ENCODE measurements at places on chromosomes 7 and 10.

DNA sequence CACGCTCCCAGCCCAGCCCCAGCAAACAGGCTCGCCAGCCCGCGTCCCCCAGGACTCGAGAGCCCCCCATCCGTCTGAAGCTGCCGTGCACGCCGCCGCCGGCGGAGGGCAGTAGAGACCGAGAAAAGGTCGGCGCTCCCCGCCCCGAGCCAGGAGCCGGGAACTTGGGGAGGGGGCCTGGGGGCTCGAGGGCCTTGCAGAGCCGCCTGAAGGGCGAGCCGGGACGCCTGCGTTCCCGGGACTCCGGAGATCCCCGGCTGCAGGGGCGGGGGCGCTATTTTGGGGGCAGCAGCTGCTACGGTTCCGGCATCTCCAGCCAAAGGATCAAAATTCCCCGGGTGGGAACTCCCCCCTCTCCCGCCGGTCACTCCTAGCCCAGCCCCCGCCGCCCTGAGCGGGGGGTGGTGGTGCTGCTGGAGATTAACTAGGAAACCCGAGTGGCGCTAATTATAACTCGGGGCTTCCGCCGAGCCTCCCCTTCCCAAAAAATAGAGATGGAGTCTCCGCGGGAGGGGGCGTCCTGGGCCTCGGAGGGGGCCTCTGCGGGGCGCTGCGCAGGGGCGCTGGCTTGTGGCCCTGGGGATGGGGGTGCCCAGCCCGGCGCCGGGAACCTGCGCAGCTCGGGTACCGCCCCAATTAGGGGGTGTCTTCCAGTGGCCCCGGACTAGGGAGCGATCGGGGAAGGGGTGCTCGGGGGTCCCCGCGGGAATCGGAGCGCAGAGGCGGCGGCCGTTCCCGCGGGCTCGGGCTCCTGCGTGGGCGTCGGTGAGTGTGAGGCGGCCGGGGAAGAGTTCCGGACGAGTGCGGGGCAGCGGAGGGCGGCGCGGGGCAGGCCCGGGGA, 608 bp downstream of the ACHE start:
- peak; percentile 84 for DNase-seq

DNA sequence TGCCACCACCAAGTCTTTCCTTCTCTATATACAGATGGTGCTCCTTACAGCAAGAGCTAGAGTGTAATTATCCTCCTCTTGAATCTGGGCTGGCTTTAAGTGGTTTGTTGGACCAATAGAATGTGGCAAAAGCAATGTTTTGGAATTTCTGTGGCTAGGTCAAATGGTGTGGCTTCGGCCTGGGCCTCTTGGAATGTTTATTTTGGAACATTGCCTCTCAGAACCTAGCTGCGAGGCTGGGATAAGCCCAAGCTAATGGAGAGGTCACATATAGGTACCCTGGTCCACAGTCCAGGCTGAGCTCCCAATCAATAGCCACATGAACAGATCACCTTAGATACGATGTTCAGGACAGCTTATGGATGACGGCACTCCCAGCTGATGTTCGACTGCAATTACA, 556.7 kb downstream of the TYW1 start:
- no peak for DNase-seq

GRCh38 chr7:98930921-98931320, 52.6 kb downstream of the TRRAP start:
- DNase-seq, result no peak

DNA sequence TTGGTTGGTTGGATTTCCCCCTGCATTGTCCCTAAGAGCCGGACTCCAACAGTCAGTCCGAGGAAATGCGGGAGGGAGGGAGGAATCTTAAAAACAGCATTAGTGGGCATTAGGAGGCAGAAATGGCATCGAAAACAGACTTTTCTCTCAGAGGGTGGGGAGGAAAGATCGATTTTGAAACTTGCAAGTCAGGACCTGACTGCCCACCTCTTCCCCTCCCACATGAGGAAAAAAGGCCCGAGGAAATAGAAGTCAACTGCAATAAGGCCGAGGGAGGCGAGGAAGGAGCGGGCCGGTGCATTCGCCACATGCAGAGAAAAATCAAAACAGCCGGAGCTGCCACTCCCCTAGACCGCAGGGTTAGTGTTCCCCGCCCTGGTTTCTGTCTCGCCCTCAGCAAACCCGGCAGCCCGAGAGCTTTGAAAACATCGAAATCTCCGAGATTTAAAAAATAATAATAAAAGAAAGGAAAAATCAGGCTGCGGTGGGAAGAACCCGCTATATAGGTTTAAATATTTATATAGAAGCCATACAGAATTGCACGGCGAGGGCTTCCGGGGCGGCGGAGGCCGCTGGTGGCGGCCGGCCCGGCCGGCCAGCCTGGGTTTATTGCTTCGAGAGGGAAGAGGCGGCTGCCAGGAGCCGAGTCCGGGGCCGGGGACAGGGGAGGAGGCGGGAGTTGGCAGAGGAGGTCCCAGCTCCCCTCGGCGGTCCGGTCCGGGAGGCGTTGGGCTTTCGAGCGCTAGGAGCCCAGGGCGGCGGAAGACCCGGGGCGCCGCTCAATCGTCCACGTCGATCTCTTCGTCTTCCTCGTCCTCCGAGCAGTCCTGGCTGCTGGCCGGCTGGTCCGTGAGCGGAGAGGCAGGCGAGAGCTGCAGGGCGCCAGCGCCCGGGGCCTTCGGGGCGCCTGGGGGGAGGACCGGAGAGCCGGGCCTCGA, 2.5 kb downstream of the LBX1 start:
- DNase-seq, result no peak

- DNase-seq, result no peak
Observed at GRCh38 chr7:157966490-157966889, 621.1 kb downstream of the PTPRN2 start.

GRCh38 chr7:14855033-14855794, 47.3 kb downstream of the DGKB start:
- no peak for DNase-seq

DNA sequence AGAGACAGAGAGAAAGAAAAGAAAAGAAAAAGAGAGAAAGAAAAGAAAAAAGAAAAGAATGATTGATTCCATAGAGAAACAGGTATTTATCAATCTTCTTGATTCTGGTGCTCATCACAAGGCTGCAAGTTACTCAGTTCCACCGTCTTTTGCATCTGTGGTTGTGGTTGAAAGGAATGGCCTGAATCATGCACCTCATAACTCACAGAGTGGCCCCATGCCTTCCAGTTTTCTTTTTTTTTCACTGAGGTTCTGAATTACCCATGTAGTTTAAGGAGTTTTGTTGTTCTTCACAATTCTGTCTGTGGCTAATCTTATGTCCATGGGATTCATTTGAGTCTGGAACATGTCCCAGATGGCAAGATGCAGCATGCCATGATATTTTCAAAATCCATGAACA, 156.0 kb downstream of the ZNF33B start:
- DNase-seq, result no peak

GRCh38 chr7:94056796-94057207, 52.6 kb upstream of the BET1 start:
- no peak for DNase-seq

GRCh38 chr7:143337216-143337615, 21.3 kb downstream of the CLCN1 start:
- DNase-seq, result no peak

GRCh38 chr7:74051629-74052410, 23.8 kb downstream of the ELN start:
- no peak for DNase-seq

DNA sequence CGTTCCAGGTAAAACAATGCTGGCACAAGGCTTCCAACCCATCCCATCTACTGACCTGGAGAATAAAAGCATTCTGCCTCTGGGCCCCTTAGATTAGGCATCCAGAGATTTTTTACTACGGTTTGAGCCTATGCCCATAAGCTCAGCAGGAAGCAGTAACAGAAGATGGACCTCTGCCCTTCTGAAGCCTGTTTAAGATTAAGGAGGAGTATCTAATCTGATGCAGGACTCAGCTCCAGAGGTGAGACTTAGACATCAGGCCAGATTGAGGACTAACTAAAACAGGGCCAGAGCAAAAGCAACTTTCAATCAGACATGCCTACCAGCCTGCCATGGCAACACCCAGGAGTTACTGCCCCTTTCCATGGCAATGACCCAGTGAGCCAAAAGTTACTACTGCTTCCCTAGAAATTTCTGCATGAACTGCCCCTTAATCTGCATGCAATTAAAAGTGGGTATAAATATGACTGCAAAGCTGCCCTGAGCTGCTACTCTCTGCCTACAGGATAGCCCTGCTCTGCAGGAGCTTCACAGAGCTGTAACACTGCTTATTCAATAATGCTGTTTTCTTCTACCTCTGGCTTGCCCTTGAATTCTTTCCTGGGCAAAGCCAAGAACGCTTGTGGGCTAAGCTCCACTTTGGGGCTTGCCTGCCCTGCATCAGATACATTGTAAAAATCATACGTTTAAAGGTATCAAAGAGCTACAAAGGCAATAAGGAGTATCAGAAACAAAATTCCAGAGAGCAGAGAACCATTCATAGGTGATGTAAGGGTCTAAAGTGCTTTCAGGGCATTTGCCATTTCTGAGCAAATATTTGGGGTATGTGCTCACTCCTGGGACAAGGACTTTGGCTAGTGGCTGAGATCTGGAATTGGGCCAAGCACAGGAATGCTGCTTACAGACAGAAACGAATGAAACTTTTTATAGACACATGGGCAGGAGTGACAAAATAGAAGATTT, 25.0 kb upstream of the CNNM1 start:
- DNase-seq, result no peak

DNA sequence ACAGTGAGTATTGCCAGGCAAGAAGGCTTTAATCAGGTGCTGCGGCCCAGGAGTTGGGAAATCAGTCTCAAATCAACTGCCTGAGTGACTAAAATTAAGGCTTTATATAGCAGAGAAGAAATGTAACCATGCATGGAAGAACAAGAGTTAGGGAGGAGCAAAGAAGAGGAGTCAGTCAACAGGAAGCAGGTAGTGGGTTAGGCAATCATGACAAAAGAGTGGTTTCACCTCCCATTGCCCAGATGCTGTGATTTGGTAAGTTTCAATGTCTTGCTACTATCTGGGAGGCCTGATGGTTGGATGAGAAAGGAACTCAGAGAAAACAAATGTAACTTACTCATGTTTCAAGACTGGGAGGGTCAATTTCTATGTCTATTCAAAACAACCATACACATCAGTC, 998.3 kb downstream of the GATA3 start:
- DNase-seq, result no peak

DNA sequence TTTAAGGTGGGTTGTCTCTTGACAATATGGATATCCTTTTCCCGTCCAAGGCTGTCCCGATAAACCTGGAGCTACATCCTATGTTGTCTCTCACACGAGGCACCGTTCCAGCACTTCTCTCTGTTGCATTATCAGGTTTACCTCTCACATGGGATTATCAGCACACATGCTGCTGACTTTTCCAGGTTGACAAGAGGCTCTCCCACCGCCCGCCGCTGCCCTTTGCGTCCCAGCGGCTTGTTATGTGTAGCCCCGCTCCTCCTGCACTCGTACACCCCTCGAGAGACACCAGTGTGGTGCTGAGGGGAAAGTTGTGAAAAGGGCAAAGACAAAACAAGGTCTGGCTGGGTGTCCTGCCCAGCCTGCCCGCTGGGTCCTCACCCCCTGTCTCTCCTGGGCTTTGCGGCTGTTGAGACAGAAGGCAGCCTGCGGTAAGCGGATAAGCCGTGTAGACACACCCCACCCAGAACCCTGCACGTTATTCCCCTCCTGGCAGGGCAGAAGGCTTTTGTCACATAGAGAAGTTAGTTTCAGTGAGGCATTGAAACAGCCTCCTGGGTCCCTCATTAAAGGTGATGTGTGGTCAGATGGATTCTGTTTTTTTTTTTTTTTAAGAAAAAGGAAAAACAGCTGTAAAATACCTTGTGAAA, 38.7 kb downstream of the UBE3C start:
- no peak for DNase-seq

DNA sequence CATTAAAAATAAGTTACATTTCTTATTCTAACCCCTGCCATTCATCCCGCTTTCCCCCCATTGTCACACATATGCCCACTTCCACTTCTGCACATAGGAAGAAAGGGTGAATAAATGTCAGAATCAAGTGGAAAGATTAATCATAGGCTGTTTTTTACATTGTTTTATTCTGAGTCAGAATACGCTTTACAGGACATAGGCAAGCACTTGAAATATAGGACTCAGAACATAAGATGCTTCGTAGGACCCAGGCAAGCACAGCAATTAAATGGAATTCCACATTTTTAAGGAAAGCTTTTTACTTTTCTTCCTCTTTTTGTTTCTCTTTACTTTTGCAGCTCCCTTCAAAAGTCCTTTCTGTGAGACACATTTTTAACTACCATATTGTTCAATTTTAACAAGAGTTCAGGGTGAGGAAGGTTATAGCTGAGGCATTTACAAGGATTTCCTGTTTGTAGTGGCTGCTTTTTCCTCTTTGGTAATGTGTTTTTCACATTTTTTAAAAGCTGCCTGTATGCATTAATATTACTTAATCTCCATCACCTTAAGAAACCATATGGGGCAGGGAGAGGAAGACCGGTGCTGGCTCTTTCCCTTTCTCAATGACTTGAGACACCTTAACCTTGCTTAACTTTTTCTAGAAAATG, 130.0 kb downstream of the TES start:
- DNase-seq, result no peak

GRCh38 chr10:80171248-80171660, 34.1 kb downstream of the ANXA11 start:
- DNase-seq, result no peak

DNA sequence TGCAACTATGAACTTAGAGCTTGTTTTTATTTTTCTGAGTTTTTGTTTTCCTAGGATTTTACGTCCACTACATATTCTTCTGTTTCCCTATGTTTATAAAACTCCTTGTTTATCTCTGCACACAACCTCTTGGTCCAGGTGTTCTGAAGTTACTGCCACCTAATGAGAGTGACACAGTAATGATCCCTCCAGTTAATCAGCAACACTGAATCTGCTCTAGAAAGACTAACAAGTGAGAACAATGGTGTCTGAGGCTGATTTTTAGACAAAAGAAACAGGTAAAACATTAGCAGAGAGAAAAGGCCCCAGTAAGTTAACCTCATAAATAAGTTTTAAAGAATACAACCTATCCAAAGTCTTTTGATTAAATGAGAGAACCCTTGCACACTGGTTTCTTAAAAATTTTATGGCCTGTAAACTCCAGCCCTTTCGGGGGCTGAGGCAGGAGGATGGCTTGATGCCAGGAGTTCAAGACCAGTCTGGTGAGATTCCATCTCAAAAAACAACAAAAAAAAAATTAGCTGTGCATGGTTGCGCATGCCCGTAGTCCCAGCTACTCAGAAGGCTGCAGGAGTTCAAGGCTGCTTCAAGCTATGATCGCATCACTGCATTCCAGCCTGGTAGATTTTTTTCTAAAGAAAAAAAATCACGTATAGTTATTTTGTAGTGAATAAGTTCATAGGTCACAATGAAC, 397.6 kb downstream of the MAGI2 start:
- DNase-seq, result no peak

- DNase-seq, result peak; percentile 58
Observed at GRCh38 chr7:141073173-141073640, 657 bp upstream of the TMEM178B start.
